ENCODE measurements at places on chromosomes 7 and 10. TPM values are rescaled to one million over a fixed set of nuclear protein-coding genes. Genes with fewer than 3 reads are reported as not detected.

GRCh38 chr10:10804061-10804460, 213.6 kb upstream of the CELF2 start:
- DNase-seq: no peak

- no peak for DNase-seq
Measured at GRCh38 chr10:122516734-122517133, 43.8 kb upstream of the DMBT1 start.

- no peak for DNase-seq
Measured at GRCh38 chr10:113041324-113041723, 91.3 kb downstream of the TCF7L2 start.

DNA sequence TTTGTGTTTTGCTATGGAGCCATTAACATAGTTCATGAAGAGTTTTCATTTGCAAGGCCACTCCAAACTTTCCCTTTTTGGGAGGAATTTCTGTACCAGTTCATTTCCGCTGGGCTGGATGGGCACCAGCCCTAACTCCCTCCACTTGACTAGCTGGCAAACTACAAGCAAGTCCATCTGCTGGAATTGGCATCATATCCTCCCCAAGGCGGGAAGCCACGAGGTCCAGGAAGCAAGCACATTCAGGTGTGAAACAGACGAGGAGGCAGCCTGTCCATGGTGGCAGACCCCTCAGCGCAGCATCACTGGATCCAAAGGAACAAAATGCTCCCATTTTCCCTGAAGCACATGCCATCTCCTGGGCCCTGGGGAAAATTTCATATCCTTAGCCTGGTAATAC, 125.8 kb downstream of the ABLIM1 start:
- DNase-seq: no peak

SFTPA1 gene
- total RNA-seq: not detected

ACTR3C gene
- 34.5 TPM for total RNA-seq

GRCh38 chr10:123269017-123269552, 114.9 kb downstream of the BUB3 start:
- DNase-seq: no peak

DNA sequence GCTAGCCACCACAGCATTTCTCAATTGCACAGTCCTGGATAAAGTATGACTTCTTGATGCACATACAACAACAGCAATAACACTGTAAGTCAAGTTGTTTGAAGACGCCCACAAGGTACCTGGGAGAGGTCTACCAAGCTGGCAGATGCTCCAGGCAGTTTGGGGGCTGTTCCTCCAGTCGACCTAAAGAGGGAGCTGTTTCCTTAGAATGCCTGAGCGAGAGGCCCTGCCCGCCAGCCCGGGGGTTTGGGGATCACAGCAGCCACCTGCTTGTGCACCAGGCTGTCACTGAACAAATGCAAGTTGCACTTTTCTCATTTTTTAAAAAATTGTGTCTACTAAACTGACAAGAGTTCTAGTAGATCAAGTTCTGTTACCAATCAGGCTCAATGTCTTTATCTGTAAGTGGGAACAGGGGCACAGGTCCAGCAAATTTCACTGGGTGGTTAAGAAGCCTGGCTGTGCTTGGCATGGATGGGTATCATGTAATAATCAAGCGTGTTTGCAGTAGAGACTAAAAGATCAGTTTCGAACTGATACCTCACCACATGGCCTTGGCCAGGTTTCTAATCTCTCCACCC, 193.8 kb upstream of the ADO start:
- DNase-seq: no peak

- peak; percentile 47 for DNase-seq
Measured at GRCh38 chr7:140214075-140214684, 37.4 kb upstream of the KDM7A start.

ENTPD7 gene
- 76.0 TPM for total RNA-seq

FBXL15 gene
- 50.6 TPM for total RNA-seq

CREM gene
- 19.0 TPM for total RNA-seq

HOXA7 gene
- total RNA-seq: 7.0 TPM

GRCh38 chr7:80719261-80719660, 80.8 kb downstream of the CD36 start:
- no peak for DNase-seq

- peak; percentile 72 for DNase-seq
Measured at GRCh38 chr7:101172854-101173751, 7.0 kb downstream of the NAT16 start.

DNA sequence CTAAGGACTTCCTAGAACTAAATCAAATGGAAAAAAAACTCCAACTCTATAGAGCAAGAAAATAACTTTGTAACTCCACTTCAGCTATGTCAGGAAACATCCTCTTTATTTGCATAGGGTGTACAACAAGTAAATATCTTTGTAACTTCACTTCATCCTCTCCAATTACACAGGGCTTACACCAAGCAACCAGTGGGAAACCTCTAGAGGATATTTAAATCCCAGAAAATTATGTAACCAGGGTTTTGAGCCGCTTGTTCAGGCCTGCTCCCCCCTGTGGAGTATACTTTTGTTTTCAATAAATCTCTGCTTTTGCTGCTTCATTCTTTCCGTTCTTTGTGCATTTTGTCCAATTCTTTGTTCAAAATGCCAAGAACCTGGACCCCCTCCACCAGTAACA, 22.2 kb downstream of the LIPJ start:
- no peak for DNase-seq

ZNF488 gene
- total RNA-seq: 12.5 TPM

DNA sequence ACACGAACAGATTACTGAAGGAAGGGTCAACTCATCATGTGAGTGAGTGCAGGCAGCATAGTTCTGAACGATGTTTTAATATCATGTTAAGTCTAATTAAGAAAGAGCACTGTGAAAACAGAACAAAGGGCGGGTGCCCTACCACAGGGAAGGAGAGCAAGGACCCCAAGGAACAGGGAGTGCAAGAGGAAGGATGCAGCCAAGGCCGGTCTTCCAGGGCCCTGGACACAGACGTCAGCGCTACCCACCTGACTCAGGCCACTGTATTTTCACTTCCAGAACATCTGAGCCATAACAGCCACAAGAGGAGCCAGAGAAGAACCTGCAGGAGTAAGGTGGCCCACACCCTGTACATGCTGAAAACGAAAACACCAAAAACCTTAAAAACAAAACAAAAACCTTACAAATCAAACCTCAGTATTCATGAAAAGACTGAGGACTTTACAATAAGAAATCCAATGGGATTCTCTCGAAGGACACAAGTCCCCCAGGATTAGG, 506.1 kb upstream of the AKR1E2 start:
- no peak for DNase-seq

GRCh38 chr7:158321936-158322615, 265.5 kb downstream of the PTPRN2 start:
- DNase-seq: no peak

DYDC2 gene
- total RNA-seq: not detected

LRIT1 gene
- not detected for total RNA-seq

STOX1 gene
- 4.9 TPM for total RNA-seq
